Calu3 (cell line): ENCODE measurements at places on chromosomes 11 and 22.
A peak's percentile ranks its signal among the peaks of the same experiment; 100 is the strongest.

GRCh38 chr11:13065200-13065787, 56.2 kb downstream of the RASSF10 start:
- DNase-seq: no peak

DNA sequence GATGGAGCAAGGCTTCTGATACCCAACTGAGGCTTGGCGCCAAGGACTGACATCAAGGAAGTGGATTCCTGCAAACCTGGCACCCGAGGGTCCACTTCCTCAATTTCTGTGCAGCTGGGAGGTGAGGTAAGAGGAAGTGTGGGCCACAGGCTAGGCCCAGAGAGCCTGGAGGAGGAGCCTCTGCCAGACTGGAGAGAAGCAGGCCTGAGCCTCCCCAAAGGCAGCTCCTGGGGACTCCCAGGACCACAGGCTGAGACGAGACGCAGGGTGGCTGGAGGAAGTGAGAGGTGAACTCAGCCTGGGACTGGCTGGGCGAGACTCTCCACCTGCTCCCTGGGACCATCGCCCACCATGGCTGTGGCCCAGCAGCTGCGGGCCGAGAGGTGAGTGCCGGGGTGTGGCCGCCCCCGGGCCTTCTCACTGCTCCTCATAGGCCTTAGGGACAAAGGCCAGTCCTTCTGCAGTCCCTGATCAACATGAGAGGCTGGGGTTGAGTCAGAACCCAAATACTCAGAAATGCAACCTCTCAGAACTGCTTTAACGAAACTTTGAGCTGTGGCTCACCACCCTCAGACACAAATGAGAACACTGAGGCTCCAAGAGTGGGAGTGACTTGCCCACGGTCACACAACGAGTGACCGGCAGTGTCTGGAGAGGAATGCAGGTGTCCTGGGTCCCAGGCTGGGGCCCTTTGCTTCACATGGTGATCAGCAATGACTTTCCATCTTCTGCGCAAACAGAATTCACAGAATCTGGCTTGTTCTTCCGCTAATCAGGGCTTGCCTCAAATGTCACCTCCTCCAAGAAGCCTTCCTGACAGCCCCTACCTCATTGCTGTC, at the start of gene NCF4:
Gene NCF4, plus strand, starts transcription at position 186 of the 839 bp plus-strand sequence. Its CDS starts 166 bp downstream, at position 352.
- no peak for DNase-seq

DNA sequence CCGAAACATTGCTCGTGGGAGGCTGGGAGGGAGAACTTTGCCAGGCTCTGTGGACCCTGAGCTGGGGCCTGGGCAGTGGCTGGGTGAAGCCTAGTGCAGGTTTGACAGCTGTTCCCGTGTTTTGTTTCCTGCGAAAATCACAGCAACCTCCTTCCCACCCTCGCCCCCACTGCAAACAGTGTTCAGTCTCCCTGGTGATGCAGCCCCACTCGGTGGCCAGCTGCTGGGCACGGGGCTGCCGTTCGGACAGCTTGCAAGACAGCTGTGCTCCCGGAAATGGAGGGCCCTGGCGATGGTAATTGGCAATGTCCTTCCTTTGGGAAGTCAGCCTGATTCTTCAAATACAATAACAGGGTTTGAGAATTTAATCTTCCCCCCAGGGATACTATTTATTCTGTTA, 10.4 kb upstream of the GAL start:
- no peak for DNase-seq

GRCh38 chr22:21666786-21667185, 974 bp downstream of the PPIL2 start:
- DNase-seq: no peak

DNA sequence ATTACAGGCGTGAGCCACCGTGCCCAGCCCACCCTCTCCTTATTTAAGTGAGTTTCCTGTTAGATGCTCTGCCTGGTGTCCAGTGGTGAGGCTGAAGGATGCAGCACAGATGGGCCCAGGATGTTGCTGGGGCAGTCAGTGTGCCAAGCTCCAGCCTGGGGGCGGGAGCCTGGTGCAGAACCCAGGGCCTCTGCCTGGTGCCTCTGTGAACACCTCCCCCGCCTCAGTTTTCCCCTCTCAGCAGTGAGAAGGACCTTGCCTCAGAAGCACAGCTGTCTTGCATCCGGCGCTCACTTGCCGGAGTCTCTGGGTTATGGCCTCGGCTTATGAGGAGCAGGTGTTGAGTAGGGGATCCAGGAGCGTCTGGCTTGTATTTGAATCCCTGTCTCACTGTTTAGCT, 116.2 kb downstream of the KIAA1671 start:
- no peak for DNase-seq

- no peak for DNase-seq
These were observed 82.7 kb downstream of the CADM1 start for GRCh38 chr11:115421352-115421991.

GRCh38 chr11:16382638-16383380, 26.5 kb upstream of the SOX6 start:
- no peak for DNase-seq

- DNase-seq: peak; percentile 71
These were observed 23.9 kb upstream of the MICAL2 start for GRCh38 chr11:12086271-12087074.

GRCh38 chr11:7672960-7673723, at the start of gene CYB5R2:
CYB5R2 (minus strand) TSS chr11:7673500; CDS start chr11:7672825, 675 bp downstream.
- DNase-seq: peak; percentile 77

DNA sequence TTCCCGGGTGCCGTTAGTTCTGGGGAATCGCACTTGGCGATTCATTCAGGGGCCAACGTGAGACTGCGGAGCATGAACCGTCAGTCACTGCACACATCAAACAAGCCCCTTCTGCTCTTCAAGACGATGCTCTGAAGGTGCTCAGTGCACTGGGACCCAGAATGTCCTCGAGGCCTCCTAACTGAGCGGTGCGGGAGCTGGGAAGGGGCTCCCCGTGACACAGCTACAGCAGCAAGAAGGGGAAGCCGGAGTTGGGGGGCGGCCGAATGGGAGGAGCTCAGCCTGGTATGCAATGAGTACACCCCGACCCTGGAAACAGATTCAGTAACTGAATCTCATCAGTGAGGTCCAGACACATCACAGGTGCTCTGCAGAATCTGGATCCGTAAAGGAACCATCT, 150.8 kb downstream of the SHANK2 start:
- no peak for DNase-seq

GRCh38 chr22:39148026-39148726, 4.3 kb downstream of the CBX7 start:
- no peak for DNase-seq

DNA sequence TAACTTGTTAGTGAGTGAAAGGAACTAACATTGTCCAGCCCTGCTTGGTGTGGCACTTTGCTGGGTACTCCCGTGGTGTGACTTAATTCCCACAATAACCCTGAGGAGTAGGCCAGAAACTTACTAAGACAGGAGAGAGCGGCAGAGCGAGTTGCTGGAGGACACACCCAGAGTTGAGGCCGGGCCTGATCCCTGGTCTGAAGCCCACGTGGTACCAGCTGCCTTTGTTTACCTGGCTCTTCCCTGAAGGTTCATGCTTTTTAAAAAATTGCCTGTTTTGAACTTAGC, 594 bp downstream of the MPST start:
- no peak for DNase-seq

DNA sequence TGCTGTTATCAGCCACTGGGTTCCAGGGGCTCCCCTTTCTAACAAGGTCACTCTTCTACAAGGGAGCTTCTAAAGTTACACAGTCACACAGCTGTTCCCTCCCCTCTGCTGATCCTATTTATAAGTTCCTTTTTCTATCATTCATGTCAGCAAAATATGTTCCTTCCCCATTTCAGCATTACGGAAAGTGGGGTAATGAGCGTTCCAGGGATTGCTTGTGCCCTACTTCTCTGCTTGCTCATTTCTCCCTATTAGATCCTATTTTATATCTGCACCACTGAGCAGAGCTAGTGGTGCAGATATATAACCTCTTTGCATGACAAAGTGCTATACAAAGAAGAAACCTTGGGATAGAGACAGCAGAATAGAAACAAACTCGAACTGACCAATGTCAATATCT, 22.7 kb upstream of the PLEKHB1 start:
- no peak for DNase-seq

GRCh38 chr11:61140416-61140815, 20.8 kb downstream of the VPS37C start:
- no peak for DNase-seq

- DNase-seq: no peak
These were observed 74.1 kb downstream of the COMMD9 start for GRCh38 chr11:36214976-36215692.

DNA sequence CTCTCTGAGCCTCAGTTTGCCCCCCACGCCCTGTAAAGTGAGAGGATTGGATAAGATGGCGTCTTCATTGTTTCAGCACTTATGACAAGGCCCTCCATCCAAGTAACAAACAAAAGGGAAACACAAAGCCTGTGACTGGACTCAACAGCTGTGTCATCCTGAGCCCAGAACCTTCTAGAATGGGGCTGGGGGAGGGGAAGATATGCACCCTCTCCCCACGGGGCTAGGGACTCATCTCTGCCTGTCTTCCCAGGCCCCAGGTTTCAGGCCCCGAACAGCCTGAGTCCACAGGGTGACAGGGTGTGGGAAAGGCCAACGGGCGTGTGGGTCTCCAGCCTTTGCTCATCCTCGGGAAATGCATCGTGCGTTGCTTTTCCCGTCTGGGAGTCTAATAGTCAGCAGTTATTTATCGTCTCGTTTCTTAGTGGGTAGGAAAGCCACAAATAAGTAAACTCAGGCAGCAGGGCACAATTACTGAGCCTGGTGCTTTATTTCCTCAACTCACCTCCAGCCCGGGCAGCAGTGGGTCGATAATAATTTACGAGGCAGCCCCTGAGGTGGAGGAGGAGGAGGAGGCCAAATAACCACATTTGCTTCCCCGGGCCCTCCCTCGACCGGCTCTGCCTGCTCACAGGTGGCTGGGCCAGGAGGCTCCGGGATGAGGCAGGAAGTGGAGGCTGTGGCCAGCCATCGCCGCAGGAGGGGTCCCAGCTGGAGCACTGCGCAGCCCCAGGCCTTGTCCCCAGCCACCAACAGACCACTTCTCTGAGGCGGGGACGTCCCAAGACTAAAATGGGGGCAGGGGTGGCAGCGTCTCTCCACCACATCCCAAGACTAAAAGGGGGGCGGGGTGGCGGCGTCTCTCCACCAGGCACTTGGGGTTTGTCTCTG, 54.4 kb downstream of the FLRT1 start:
- DNase-seq: no peak

- DNase-seq: no peak
These were observed 21.4 kb downstream of the USP35 start for GRCh38 chr11:78210000-78210608.
